Activated T-cell treated with anti-CD3 and anti-CD28 coated beads, Interleukin-2, amount 50 U/mL, for 72 hours (primary cell): ENCODE measurements at places on chromosomes 1 and 21. TPM values are rescaled to one million over a fixed set of nuclear protein-coding genes. Genes with fewer than 3 reads are reported as not detected.

DNA sequence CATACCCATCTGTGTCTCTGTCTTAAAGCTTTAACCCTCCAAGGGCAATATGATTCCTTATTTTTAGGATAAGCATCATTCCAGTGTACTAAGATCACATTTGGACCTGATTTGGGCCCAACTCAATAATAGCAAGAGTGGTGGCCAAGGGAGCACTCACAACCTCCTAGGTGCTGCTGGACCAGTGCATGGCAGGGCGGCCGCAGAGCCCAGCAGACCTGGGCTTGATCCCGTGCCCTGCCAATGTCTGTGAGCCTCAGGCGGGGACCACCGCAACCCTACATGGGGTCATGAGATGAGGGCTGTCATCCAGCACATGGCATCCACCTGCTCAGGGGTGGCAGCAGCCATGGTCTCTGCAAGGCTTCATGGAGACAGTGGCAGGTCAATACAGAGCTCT, 201.8 kb upstream of the TMEM51 start:
- no peaks in the 10 kb centered on the region for H3K27me3 ChIP-seq
- no peaks in the 10 kb centered on the region for H3K4me1 ChIP-seq
- H3K4me3 ChIP-seq = no peak overlapping the region

- DNase-seq = no peak
- H3K27me3 ChIP-seq = peaks cover 4% of the 10 kb centered on the region
- H3K36me3 ChIP-seq = no peaks in the 10 kb centered on the region
- no peak overlapping the region for H3K4me3 ChIP-seq
- no peaks in the 10 kb centered on the region for H3K4me1 ChIP-seq
Observed at GRCh38 chr1:174075245-174075692, 53.1 kb upstream of the RC3H1 start.

DNA sequence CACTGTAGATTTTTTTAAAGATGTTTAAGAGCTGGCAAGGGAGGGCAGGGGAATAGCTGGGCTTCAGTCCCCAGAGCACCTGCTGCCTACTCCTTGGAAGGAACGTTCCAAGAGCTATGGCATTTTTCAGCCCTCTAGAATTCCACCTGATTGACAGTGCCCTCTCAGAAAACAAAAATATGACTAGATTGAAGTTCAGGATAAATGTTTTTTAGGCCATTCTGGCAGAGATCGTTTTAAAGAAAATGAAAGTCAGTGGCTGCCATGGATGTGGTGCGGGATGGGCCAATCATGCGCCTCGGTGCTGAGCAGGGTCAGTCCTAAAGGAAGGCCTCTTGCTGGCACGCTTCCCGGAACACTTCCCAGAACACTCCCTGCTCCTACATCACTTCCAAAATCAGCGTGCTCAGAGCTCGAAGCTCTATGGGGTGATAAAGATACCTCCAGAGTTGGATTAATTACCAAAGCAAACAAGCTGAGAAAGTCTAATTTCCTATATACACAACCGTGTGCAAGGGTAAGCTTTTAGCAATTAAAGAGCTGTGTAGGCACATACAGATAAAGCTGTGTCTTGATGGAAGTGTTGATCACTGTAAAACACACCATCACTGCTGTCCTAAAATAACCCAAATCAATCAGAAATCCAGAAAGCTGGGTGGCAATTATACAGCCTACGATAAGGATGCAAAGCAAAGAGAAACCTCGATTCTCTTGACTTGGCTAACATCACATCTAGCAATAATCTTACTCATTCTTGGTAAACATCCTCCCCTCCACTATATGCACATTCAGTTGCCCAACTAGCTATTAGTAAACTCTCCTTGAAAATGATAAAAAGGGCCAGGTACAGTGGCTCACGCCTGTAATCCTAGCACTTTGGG, 34.6 kb downstream of the TGFBR3 start:
- H3K4me1 ChIP-seq = no peaks in the 10 kb centered on the region
- no peaks in the 10 kb centered on the region for H3K36me3 ChIP-seq
- no peak overlapping the region for H3K27ac ChIP-seq
- DNase-seq = no peak

DNA sequence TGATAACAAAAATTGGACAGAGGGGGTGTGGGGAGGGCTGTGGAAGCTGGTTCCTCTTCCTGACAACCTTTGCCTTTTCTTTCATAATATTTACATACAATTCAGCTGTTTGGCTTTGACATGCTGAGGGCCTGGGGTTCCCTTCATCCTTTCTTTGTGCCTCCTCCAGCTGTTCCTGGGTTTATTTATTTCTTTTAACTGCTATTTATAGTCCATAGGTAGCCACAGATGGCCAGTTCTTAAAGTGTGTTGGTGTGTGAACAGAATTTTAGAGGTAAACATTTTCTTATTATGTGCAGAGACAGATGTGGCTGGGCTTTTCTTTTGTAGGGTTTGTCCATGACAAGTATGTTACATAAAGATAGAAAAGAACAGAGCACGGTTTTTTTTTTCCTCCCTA, 34.1 kb upstream of the CNIH3 start:
- peaks cover 2% of the 10 kb centered on the region for H3K36me3 ChIP-seq
- no peak overlapping the region for H3K27ac ChIP-seq
- no peak overlapping the region for H3K4me3 ChIP-seq
- H3K4me1 ChIP-seq = no peaks in the 10 kb centered on the region

ALX3 gene
- not detected for total RNA-seq
